ENCODE measurements at places on chromosomes 11 and 22.

GRCh38 chr22:47000888-47001287 lies 238.4 kb downstream of the TBC1D22A start:
- no peak for DNase-seq

- no peak for DNase-seq
These were observed 388.4 kb upstream of the DDI1 start for GRCh38 chr11:103648054-103648453.

DNA sequence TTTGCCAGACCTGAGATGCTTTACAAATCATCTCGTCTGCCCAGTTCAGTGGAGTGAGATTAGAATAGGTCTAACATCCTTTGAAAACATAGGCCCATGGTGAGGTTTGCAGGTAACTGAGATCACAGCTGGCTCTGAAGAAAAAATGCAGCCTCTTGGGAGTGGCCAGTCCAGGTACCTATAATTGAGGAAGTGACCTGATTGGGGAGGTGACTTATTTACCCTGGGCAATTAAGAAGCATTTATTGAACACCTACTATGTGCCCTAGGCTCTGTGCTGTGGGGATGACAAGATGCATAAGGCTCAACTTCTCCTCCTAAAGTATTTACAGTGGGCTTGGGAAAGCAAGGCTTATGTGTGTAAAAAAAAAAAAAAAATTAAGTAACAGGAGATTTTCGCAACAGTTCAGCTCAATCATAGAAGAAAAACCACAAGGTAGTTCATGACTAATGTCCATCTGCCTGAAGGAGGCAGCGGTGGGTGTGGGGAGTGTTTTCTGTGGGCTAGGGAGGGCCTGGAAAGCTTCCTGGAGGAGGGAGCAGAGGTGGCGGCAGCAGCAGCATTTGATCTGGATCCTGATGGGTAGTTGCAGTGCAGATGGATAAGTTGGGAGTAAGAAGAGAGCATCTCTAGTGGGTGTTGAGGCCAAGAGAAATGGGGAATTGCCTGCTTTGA lies 16.1 kb downstream of the MICAL2 start:
- no peak for DNase-seq

DNA sequence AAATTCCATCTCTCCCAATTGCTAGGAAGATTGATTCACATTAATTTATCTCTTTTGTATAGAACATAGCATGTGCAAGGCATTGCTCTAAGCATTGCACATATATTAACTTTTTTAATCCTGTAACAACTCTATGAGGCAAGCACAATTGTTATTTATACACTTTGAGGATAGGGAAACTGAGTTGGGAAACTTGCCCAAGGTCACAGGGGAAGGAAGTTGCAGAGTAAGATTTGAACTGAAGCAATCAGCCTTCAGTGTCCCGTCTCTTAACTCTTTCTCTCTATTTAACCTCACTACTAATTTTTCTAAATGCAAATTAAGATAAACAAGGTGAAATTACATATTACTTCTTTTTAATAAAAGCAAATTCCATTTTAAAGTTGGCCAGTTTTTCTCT lies 22.2 kb downstream of the OR56B4 start:
- DNase-seq, result no peak

DNA sequence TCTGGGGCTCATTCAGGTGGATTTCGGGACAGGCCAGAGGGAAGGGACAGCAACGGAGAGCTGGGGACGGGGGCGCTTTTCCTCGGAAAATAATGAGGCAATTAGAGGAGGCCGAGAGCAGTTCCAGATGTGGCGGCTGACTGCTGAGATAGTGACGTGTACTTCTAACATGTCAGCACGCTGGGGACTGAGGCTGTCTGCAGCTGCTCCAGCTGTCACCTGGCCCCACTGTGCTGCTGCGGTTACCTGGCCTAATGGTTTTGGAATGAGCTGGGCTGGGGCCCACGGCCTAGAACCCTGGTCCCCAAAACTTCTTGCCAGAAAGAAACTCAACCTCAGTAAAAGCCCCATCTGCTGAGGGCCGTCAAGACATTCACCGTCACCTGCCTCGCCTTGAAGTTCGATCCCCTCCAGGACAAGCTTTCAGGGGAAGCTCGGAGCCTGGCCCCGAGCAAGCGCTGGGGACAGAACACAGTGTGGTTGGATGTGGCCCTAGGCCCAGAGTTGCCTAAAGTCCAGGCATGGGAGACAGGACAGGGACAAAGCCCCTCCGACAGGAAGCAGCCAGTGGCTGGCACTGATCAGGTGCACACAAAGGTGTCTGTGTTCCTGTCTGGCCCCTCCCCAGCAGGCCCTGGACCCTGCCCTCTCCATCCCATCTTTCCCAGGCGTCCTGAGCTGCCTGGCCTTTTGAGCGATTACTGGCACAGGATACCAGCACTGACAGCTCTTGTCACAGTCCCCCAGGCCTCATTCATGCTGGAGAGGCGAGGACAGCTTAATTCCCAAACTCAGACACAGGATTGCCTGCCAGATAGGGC lies 22.1 kb downstream of the RPUSD4 start:
- DNase-seq, result no peak

- DNase-seq, result no peak
These were observed 242.3 kb downstream of the SWAP70 start for GRCh38 chr11:9905960-9906791.

- no peak for DNase-seq
These were observed 2.7 kb upstream of the MUC5B start for GRCh38 chr11:1219834-1220815.

- no peak for DNase-seq
These were observed 358 bp downstream of the OR52H1 start for GRCh38 chr11:5547982-5548381.

DNA sequence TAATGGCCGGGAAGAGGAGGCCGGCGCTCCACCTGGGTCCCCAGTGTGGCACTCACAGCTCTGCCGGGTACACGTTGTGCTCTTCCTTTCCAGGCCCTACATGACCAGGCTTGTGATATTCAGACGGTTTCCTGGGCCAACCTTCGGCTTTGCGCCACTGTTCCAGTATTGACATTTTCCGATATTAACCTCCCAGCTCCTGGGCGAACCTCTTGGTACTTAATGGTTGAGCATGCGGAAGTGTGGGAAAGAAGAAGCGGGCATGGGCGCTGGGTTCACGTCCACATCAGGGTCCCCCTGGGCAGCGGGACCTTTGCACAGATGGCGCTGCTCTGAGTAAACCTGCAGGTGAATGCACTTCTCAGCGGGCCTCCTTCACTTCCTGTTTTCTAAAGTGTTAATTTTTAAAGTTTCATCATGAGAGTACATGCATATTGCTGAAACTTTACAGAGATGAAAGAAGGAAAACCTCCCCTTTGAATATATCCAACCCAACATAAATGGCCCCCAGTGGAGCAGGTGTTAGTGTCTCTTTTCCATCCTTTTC lies 286.7 kb downstream of the TBC1D22A start:
- DNase-seq, result no peak

GRCh38 chr11:1421291-1421690 lies 31.6 kb downstream of the BRSK2 start:
- DNase-seq, result no peak

- DNase-seq, result no peak
These were observed 395 bp upstream of the HIPK3 start for GRCh38 chr11:33256813-33257159.

GRCh38 chr11:119103793-119104192 lies 2.1 kb upstream of the DPAGT1 start:
- DNase-seq, result no peak

GRCh38 chr22:37336579-37336978 lies 54.3 kb downstream of the CYTH4 start:
- no peak for DNase-seq

DNA sequence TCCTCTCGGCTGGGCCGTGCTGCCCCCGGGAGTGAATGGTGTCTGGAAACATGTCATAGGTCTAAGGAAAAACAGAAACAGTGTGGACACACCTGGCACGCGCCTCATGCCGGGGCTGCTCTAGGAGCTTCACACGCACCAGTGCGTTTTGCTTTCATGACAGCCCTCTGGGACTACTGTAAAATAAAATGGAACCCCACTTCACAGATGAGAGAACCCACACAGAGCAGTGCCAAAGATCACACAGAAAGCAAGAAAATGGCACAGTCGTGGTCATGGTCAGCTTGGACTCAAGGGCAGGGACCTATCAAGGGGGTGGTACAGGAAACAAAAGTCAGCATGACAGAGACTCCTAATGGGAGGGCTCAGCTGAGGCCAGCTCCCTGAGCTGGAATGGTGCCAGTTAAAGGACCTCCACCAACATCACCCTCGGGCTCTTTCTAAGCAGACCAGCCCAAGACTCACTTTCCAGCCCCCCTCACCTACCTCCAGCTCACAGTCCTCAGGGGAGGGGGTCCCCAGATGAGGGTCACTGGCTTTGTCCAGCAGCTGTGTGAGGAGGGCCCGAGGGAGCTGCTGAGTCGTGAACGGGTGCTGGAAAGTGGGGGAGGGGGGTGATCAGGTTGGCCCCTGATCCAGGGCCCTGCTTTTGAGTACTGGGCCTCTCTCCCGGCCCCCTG lies 3.3 kb downstream of the MAP4K2 start:
- DNase-seq, result no peak

- DNase-seq, result no peak
These were observed 30.3 kb downstream of the SAMM50 start for GRCh38 chr22:43985532-43985931.

DNA sequence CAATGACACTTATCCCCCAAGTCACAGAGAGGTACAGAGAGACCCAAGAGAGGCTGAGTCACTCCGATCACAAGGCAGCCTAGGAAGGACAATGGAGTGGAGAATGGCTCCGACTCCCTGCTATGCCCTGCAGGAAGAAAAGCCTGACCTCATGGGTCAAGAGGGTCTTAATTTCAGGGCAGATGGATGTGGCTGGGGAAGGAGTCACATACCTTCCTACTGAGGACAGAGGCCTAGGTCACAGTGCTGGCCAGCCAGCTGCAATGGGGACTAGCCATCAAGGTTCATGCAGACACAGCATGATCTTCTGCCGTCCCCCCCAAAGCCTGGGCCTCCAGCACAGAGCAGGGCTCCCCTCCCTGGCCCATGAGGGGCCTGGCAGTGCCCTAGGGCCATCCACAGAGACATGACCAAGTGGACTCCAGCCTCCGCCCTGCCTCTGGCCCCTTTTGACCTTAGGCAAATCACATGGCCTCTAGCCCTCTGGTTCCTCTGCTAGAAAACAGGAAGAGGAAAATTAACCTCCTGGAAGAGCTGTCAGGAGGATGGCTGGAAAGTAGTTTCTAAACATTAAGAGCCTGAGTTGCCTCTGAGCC lies 1.8 kb downstream of the ARRB1 start:
- no peak for DNase-seq

DNA sequence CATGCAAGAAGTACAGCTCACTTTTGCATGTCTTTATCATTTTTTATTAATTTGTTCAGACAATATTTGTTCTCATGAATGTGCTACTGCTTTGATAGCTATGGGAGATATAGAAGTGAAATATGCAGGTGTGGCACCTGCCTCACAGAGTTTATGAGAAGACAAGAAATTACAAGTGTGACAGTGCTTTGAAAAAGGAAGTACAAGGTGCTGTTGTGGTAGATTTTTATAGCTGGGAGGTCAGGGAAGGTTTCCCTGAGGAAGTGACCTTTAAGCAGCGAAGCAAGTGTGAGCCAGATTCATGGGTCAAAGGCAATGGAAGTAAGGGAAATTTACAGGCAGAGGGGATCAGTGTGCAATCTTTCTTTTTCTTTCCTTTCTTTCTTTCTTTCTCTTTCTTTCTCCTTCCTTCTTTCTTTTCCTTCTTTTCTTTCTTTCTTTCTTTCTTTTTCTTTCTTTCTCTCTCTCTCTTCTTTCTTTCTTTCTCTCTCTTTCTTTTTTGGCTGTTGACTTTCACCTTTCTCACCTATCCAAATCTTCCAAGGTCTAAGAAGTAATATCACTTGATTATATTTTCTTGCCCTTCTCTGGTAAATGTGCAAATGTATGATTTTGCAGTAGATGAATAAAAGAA lies 6.4 kb upstream of the BMAL1 start:
- DNase-seq, result no peak

- DNase-seq, result no peak
These were observed 14.8 kb downstream of the SGSM3 start for GRCh38 chr22:40385036-40385782.

- DNase-seq, result no peak
These were observed 6.4 kb upstream of the TTLL8 start for GRCh38 chr22:50064453-50064852.

GRCh38 chr22:24117942-24118341 lies 63.3 kb upstream of the SUSD2 start:
- DNase-seq, result no peak

- DNase-seq, result no peak
These were observed 159.5 kb upstream of the POU2AF2 start for GRCh38 chr11:111086058-111086457.

GRCh38 chr11:87423161-87423560 lies 385.4 kb downstream of the TMEM135 start:
- no peak for DNase-seq

DNA sequence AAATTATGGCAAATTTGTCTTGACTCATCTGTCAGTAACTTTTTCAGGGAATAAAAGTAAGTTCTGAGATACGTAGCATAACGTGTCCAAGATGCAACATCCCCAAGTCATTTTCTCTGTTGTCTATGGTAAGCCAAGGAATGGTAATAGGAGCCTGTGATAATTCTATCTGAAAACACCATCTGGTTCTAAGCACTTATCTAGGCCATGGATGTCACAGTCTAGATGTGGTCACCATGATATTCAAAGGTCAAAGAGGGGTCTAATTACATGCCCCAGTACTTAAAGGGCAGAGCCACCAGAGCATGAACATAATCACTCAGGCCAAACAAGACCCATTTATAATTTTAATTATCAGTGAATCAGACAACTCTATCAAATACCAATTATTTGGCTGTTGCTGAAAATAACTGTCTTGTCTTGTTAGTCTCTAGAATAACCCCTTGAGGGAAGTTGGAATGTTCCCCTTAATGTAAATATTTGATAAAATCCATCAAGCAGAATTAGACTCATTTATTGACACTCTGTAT lies 225.1 kb upstream of the MPPED2 start:
- no peak for DNase-seq

DNA sequence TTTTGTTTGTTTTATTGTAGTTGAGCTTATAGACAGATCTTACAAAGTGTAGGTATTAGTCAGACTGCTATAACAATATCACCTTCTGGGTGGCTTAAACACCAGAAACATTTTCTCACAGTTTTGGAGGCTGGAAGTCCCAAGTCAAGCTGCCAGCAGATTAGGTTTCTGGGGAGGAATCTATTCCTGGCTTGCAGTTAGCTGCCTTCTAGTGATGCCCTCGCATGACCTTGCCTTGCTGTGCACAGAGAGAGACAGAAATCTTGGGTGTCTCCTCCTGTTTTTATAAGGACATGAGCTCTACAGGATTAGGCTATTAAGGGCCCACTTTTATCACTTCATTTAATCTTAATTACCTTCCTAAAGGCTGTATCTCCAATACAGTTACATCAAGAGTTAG lies 1635.2 kb downstream of the FAM181B start:
- DNase-seq, result no peak

DNA sequence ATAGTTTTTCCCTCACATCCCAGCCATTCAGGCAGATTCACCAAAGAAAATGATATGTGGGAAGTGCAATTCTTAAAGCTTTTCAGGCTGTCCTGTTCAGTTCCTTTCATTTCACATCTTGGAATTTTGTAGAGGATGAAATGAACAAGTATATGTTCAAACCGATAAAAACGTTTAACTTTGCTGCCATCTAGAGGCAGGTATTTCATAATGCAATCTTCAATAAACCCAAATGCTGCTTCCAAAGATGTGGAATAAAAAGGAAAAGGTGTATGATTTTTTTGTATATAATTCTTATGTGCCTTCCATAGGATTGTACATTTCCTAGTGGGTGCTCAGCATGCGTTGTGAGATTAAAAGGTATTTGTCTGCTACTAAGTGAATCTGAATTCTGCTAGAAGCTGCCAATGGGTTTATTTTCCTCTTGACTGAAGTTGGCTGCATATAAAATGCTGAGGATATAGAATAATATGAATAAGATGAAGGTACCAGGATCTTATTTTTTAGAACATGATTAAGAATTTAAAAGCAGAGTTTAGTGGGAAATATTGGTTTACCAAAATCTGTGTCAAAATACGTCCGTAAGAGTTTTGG lies 199.3 kb downstream of the PGR start:
- DNase-seq, result no peak
